ENCODE measurements at places on chromosomes 1 and 21.

DNA sequence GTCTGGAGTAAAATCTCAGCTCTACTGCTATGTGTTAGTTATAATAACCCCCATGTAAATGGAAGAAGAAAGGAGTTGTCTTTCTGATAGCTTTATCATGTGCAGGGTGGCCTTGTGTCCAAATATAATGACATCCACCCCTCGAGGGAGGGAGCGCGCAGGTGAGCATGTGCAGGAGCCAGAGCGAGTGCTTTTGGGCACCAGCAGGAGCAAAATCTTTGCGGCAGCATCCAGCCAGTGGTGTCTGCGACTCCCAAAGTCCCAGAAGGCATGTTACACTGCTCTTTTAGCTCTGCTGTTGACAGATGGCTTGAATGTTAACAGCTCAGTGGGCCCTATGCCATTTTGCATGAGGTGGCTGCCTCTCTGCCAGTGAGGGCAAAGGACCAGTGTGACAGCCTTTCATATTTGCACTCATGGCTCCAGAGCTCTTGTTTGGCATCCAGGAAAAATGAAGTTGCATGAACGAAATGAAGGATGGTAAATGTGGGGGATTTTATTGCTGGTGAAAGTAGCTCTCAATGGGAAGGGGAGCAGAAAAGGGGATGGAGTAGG is 146.7 kb downstream of the HMCN1 start:
- no peak for DNase-seq

DNA sequence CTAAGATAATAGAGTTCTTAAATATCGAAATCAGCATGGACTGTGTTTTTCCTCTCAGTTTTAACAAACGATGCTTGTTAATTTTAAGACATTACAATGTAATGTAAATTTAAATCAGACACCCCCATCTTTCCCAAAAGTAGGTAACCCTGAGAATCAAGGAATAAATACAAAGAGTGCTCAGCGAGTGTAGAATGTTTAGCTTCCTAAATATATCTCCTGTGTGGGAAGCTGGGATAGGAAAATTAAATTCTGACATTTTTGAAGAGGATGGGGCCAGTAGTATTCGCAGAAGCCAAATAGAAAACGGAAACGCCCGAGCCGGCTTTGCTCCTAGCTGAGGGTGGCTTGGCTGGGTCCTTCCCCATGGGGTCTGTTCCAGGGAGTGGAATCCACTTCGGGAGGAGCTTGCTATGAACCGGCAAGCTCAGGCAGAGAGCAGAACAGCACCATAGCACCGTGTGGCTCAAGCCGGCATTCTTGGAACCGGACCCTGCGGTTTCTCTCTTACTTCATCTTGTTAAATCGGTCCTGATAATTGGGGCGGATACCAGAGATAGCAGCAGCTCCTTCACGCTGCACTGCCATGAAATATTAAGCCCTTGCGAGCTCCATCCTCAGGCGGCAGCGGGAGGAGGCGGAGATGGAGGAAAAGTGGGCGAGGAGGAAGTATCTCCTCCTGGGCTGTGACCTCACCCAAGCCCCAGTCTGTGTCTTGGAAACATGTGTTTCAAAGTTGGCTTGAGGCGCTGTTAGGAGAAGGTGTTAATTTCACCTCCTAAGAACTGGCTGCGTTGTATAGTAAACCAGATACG is 24.9 kb downstream of the MAP3K7CL start:
- peak; percentile 55 for DNase-seq

DNA sequence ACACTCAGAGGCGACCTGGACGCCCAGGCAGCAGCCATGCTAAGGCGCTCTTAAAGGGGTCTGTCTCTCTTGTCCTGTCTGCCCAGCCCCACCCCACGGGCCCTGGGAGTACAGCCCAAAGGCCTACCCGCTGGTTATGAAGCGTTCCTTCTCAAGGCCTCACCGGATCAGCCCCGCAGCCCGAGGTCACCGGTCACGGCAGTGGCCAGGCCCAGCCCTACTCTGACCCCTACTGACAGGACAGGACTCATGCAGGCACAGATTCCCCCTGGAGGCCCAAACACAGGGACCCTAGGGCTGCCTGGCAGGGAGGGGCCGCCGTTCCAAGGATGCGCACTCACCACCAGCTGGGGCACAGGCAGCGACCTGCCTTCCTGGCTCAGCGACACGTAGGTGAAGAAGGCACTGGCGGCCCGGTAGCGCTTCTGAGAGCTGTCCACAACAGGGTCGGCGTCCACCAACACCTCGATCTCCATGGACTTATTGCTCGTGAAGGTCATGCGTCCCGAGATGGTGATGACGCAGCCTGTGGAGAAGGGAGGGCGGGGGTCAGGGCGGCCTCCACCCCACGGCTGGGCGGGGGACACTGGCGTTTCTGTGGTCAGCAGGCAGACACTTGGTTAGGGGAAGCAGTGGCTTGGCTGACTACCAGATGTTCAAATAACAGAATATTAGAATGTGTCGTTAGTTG is 20.0 kb upstream of the GPR153 start:
- peak; percentile 43 for DNase-seq

DNA sequence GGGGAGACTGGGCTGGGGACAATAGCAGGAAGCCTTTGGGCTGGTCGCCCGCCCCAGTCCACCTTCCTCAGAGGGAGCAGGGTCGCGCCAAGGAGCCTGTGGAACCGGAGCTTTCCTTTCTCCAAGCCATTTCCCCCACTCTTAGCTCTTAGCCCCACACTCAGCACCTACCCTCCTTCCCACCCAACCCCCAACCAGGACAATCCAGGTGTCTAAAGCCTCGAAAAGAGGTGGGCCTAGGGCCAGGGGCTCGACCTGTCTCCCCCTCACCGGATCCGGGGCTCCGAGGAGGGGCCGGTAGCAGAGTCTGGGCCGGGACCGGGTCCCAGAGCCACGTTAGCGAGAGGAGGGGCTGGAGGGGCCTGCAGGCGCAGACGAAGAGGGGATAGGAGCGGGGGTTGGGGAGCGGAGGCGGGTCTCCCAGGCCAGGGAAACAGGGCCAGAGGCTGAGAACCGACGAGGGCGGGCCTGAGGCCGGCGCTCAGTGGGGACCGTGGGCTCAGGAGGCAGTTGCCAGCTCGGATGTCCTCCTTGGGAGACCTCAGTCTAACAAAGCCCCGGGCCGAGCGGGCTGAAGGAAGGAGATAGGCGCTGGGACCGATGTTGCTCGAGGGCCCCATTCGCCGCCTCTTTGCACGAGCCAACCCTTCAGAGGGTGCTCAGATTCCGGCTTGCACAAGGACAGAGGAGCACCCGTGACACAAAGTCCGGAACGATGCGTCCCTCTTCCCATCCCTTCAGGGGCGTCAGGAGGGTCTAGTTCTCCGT is 943 bp downstream of the SEMA6C start:
- DNase-seq, result no peak

DNA sequence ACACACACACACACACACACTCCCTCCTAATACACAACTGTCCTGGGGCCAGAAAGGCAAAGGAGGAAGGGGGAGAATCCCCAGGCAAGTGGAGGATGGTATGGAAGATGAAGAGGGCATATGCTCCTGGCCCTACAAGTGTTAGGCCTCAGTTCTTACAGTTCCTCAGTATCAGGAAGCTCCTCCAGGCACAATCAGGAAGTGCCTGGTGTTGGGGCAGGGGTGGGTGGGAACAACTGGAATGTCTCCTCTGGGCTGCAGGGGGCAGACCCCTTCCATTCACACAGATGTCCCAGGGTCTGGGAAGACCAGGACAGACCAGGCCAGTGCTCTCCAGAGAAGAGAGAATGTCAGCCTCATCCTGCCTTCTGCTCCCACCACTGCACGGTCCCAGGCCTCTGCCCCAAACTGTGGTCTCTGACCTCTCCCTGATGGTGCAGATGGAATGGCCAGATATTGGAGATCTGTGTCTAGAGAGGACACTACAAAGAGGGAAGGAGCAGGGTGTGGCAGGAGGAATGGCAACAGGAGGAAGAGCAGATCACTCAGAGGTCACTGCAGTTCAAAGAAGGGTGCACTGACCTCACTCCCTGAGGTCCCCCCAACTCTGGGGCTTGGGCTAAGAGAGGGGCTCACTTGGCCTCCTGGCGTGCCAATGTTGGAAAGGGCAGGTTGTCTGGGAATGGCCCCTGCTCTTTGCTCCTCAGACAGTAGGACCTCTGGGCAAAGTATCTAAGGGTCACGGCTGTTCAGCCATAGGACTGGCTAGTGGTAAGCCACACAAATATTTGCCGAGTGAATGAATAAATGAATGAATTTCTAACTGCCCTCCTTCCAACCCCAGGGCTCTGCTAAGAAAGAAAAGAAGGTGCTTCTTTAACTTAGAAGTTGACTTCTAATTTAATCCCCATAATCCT is 2.5 kb upstream of the DENND2D start:
- DNase-seq, result no peak
